Stimulated activated CD4-positive, alpha-beta T cell treated with anti-CD3 and anti-CD28 coated beads, Interleukin-1b, Interleukin-23, amount 100 ng/mL, for 1 hour (primary cell): ENCODE measurements at places on chromosomes 13 and 19.

- DNase-seq, result no peak
These were observed 10.2 kb downstream of the SMIM7 start for GRCh38 chr19:16649734-16650133.

DNA sequence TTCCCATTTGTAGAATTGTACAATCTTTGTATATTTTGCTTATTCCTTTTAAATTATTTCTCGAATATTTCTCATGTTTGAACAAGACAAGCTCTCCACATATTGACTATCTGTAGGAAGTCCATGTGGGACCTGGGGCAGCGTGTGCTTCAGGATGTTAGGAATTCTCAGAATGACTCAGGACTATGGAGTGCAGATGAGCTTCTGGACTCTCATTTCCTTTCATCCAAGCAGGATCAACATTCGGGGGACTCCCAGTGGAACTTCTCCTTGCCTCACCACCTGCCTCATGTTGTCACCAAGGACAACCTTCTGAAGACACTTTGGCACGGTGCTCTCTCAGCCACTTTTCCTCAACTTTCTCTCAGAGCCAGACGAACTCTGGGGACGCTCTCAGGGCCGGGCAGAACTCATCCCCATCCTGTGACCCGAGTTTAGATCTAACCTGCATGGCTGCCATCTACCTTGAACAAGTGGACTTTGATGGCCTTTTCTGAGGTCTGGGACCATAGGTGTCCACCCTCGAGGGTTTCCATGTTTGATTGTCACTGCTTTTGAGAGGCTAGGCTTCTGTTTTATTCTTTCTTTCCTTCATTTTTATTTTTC is 441.7 kb downstream of the IRS2 start:
- no peak for DNase-seq

DNA sequence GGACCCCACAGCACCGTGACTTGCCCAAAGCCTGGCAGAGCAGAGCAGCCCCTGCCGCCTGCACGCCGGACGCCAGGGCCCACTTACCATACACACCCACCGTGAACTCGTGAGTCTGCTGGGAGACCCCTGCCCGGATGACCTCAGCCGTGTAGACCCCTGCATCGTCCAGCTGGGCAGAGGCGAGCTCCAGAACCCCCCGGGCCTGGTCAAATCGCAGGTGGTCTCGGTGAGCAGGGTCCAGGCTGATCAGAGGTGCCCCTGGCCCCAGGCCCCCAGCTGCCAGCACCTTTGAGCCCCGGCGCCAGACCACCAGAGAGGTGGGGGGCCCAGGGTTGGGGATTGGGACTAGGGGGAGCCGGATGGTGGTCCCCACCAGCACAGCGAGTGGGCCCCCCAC is 873 bp downstream of the VSIG10L start:
- DNase-seq, result no peak

DNA sequence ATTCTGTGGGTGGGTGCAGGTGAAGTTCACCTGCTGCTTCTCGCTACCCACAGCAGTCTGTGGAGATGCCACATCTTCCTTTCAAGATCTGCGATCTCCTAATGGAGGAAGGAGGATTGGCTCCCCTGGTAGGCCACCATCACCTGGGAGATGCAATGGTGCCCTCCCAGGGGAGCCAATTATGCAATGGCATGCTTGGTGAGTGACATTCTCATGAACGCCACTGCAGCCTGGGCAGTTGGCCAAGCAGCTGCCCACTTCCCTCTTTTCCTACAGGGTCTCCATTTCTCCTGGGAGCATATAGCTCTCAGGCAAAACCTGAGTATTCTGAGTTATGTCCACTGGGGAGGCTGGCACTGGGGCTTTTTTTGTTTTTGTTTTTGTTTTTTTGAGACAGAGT is 83.5 kb upstream of the KCTD15 start:
- no peak for DNase-seq

DNA sequence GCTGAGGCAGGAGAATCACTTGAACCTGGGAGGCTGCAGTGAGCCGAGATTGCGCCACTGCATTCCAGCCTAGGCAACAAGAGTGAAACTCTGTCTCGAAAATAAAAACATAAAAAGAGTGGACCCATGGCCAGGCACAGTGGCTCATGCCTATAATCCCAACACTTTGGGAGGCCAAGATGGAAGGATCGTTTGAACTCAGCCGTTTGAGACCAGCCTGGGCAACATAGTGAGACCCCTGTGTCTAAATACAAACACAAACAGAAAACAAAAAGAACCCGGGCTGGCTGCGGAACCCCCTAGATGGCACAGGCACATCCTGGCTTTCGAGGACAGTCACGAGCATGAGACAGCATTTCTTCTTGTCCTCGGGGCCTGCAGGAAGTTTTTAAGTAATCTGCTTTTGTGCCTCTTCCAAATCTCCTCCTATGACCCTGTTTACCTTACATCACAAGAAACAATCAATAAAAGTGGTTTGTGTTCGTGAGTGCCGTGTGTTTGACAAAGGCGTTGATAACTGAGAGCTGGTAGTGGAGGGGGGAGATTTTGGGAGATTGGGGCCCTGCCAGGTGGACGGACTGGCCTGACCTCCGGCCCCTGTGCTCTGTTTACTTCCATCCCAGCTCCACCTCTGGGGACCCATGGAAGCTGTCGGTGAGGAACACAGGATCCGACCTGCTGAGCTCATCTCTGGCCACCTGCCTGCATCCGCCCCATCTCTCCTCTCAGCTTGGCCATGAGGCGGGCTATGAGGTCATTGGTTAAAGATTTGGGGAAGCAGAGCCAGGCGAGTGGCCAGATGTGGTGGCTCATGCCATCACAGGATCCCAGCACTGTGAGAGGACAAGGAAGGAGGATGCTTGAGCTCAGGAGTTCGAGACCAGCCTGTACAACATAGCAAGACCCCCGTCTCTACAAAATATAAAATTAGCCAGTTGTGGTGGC is 5.9 kb upstream of the GDF15 start:
- no peak for DNase-seq

- DNase-seq, result no peak
These were observed 10.4 kb downstream of the GP6 start for GRCh38 chr19:55027472-55028337.

DNA sequence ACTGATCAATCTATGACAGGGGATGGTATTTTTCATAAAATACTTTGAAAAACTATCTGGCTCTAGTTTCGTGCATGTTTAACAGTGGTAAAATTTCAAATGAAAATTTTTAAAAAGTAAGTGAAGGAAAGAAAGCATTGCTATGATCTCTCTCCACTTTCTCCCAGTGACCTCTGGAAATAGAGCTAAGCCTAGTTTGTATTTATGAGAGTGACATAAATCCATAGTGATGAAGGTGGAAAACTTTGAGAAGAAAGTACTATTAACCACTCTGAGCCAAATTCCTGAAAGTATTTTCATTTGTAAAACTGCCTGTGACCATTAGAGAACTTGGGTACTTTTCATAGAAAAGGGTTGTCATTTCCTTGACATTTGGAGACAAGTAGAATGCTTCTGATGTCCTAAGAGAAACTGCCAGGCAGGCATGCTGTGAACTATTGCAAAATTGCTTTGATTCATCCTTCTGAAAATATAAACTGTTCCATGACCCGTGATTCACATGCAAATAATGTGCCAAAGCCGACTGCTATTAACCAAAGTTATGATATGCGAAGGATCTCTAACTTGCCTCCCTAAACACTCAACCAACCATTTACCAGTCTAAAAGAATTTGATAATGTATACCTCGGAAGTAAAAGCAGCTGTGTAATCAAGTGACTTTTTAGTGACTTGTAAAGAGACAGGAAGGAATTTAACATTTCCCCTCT is 133.2 kb downstream of the VWA8 start:
- DNase-seq, result no peak

- no peak for DNase-seq
These were observed 8.7 kb downstream of the IQCN start for GRCh38 chr19:18265582-18265981.

- no peak for DNase-seq
These were observed 33.6 kb downstream of the ZNF682 start for GRCh38 chr19:20005741-20006140.

GRCh38 chr13:45385907-45386553 is 32.1 kb downstream of the SLC25A30 start:
- DNase-seq, result no peak

DNA sequence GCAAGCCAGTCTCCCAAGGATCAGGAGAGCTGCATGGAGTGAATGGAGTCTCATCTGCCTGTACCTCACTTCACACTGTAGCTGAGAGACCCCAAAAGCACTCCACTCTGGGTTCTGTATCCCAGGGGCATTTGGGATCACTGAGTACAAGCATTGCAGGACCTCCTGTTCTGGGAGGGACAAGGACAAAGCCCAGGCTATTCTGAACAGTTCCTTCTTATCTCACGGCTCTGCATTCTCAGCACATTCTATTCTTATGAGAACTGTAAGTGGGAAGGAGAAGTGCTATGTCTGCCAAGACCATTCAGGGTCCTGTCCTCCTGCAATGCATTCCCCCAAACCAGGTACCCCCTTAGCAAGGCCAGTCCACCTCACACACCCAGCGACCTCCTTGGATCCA is 42.8 kb downstream of the RNF6 start:
- DNase-seq, result no peak

DNA sequence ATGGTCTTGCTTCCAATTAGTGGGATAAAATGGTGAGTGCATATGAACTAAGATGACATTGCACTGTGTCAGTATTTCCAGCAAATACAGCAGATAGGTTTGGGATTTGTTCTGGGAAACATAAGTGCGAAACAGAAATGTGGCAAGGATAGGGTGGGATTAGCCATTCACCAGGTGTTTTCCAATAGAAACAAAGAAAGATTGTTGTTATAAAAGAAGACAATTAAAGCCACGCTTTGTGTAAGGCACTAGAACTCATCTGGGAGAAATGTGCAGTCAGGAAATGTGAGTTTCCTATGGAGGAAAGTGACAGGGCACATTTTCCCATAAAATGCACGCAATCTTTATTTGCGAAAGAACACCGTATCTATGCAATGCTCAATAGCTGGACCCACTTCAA is 1547.8 kb downstream of the EFNB2 start:
- DNase-seq, result no peak

GRCh38 chr13:110509478-110509926 is 52.0 kb downstream of the RAB20 start:
- DNase-seq, result no peak

GRCh38 chr13:87827479-87827878 is 156.3 kb downstream of the SLITRK5 start:
- DNase-seq, result no peak

GRCh38 chr19:11416346-11417052 is 2.6 kb downstream of the RGL3 start:
- DNase-seq, result no peak

DNA sequence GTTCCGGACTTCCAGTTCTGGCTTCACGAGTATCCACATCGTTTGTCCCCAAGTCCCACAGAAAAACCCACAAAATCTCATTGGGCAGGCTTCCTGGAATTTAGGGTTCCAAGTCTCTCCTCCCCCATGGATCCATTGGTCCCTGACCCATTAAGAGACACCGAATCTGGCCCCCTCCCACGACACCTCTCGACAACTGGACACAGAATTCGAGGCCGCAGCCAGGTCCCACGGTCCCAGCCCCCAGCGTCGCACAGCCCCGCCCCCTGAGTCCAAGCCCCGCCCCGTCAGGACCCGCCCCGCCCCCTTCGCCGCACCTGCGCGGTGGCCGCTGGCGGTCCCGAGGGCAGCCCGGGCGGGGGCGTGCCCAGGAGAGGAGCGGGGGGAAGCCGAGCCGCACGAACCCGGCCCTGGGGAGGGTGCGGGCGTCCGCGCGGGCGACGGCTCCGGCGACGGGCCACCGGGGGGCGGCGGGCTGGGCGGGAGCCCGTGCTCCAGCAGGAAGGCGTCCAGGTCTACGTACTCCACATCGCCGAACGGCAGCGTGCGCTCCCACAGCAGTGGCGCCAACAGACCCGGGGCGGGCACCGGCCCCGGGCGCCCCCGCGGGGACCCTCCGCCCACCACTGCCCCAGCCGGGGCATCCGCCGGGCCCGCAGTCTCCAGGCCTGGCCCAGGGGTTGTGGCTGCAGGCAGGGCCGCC is 1.8 kb downstream of the DBP start:
- peak; percentile 59 for DNase-seq

GRCh38 chr19:17325881-17326594 is 8.6 kb downstream of the ANO8 start:
- DNase-seq, result no peak

DNA sequence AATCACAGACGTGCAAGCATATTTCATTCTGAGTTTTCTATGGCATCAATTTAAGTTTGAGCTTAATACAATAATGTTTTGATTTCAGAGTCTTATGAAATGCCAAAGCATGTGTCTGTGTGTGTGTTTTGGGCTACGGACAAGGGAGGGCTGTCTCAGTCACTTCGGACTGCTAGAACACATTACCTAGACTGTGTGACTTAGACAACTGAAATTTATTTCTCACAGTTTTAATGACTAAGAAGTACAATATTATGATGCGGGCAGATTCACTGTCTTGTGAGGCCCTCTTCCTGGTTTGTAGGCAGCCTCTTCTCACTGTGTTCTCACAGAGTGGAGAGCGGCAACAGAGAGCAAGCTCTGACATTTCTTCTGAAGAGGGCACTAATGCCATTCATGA is 1202.0 kb downstream of the EFNB2 start:
- no peak for DNase-seq

- no peak for DNase-seq
These were observed at the start of gene P2RY11 for GRCh38 chr19:10111405-10111811. Gene P2RY11 (plus strand): TSS chr19:10111693. CDS start chr19:10111722, 29 bp downstream.

DNA sequence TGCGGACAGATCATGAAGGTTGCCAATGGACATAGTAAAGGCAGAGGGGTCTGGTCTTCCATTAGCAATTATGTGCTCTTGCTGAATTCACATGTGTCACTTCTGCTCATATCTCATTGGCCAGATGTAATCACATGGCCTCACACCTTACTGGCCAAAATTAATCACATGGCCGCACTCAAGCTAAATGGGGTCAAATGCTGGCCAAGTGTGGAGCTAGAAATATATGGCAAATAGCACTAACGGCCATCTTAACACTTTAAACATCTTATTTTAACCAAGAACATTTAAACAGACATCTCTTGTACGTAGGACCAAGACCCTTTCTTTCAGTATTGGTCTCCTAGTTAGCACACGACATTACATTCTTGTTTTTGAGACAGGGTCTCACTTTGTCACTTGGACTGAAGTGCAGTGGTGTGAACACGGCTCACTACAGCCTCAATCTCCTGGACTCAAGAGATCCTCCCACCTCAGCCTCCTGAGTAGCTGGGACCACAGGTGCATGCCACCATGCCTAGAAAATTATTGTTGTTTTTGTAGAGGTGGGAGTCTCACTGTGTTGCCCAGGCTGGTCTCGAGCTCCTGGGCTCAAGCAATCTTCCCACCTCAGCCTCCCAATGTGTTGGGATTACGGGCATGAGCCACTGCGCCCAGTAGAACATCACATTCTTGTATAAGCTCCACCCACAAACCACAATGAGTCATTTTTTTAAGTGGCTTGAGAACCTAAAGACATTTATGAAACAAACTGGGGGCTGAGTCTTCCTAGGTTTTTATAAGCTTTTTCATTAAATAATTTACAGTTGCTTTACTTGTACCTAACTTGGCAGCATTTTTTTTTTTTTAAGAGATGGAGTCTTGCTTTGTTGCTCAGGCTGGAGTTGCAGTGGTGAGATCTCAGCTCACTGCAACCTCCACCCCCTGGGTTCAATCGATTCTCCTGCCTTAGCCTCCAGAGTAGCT is 2.9 kb upstream of the PTOV1 start:
- no peak for DNase-seq

- no peak for DNase-seq
These were observed 2.3 kb downstream of the RPL13A start for GRCh38 chr19:49489601-49490167.

- DNase-seq, result no peak
These were observed 120.2 kb downstream of the URI1 start for GRCh38 chr19:30062065-30062906.

- peak; percentile 33 for DNase-seq
These were observed 918 bp upstream of the LHB start for GRCh38 chr19:49017666-49018351.

- DNase-seq, result no peak
These were observed 3.0 kb downstream of the IRS2 start for GRCh38 chr13:109783447-109783814.
